KBM-7 (cell line): ENCODE measurements at places on chromosomes 16 and 17.

- DNase-seq = no peak
Observed at GRCh38 chr17:54844233-54844632, 56.4 kb upstream of the TOM1L1 start.

GRCh38 chr16:77599793-77600415 lies 122.4 kb upstream of the NUDT7 start:
- DNase-seq = peak; percentile 34

- no peak for DNase-seq
Observed at GRCh38 chr17:13410874-13411273, 190.9 kb downstream of the HS3ST3A1 start.

GRCh38 chr17:8173056-8173870 lies 2.9 kb downstream of the TMEM107 start:
- DNase-seq = peak; percentile 97

GRCh38 chr17:57455063-57455914 lies 199.0 kb downstream of the MSI2 start:
- DNase-seq = peak; percentile 89

DNA sequence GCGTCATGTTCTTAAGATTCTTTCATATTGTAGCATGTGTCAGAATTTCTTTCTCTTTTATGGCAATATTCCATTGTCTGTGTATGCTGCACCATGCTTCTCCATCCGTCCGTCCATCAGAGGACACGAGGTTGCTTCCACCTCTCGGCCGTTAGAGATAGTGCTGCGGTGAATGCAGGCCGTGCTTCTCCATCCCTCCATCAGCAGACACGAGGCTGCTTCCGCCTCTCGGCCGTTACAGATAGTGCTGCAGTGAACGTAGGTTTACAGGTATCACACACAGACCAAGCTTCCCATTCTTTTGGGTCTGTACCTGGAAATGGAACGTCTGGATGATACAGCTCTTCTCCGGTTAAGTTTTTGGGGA lies 113.5 kb downstream of the CMIP start:
- no peak for DNase-seq

- DNase-seq = peak; percentile 4
Observed at GRCh38 chr17:3157218-3157617, 29.9 kb upstream of the OR1G1 start.

DNA sequence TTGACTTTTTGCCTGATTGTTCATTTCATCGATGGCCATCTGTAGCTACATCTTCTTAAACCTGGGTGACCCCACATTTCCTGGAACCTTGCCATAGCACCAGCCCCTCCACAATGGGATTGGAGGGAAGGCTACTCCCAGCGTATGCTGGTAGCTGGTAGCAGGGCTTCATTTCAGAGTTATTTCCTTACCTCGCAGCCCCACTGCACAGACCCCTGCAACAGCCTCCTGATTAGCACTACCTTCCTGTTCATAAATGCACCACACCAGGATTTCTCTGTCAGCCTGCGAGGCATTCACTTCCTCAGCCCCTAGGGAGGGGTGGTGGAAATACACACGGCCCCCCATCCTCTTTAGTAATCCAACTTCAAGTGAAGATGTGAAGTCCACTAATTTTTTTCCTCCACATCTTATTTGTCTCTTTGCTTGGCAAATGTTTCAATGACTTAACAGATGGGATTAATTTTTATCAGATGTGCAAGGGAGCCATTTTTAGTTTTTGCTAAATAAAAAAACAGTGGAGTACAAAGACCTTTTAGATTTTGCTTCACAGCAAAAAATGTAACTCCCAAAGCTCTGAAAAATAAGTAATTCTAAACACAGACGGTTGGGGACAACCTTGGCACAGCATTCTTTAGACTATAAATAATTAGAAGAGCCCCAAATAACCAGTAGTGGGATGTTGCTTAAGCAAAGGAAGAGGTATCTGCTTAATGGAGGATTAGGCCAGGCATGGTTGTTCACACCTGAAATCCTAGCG lies 76.6 kb downstream of the CLEC16A start:
- DNase-seq = no peak

GRCh38 chr16:15461376-15461775 lies 27.0 kb downstream of the BMERB1 start:
- DNase-seq = no peak

DNA sequence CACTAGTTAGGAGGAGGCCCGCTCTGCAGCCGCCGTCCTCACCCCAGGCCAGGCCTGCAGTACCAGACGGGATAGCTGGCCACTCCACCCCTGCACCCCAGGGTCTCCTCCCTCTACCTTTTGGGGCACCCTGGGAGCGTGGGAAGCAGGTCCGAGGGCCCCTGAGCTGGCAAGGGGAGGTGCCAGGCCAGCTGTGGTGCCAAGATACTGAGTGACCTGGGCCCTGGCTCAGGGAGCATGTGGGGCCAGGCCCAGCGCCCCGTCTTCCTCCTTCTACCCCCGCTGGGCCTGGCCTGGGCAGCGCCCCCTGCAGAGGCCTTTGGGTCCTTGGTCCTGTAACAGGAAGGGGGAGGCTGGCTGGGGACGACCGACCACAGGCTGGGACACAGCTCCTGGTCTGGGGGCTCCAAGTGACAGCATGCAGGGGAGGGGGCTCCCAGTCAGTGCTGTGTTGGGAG lies 13.0 kb downstream of the PAM16 start:
- no peak for DNase-seq
